Lower leg skin (tissue), 4 donors: ENCODE measurements at places on chromosomes 2 and 18. TPM values are rescaled to one million over a fixed set of nuclear protein-coding genes. Genes with fewer than 3 reads are reported as not detected.

The DAW1 gene
- total RNA-seq, result 1.8 TPM

The ZC3H6 gene
- total RNA-seq, result 14.4 TPM

The GPD2 gene
- total RNA-seq, result 50.0 TPM

The IMMT gene
- 47.1 TPM for total RNA-seq

The SNTG2 gene
- total RNA-seq, result 1.4 TPM

The IL1RL2 gene
- total RNA-seq, result 20.6 TPM

The ITGB1BP1 gene
- 26.6 TPM for total RNA-seq

The C1GALT1C1L gene
- not detected for total RNA-seq

The MRPL53 gene
- 30.6 TPM for total RNA-seq

The TMEM163 gene
- total RNA-seq, result 0.46 TPM

The ACVR1C gene
- 0.23 TPM for total RNA-seq

The VPS54 gene
- 18.8 TPM for total RNA-seq

The MARCO gene
- 6.7 TPM for total RNA-seq

The POTEI gene
- not detected for total RNA-seq
